WERI-Rb-1 (cell line): ENCODE measurements at places on chromosomes 4 and X.

- no peak for DNase-seq
These were observed 622.9 kb upstream of the DIPK2B start for GRCh38 chrX:45823536-45823935.

- no peak for DNase-seq
These were observed 37.8 kb downstream of the SEPTIN6 start for GRCh38 chrX:119655125-119655524.

DNA sequence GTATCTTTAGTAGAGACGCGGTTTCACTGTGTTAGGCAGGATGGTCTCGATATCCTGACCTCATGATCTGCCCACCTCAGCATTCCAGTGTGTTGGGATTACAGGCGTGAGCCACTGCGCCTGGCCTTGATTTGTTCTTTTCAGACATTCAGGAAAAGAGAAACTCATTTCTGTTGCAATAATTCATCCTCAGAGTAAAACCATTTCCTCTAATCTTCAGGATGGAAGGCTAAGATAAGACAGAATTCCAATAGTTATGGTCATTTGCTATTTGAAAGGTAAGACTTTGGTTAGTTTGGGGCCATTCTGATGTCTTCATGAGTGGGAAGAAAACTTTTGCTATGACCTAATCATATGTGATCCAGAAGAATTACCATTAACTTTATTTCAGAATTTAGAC, 83.0 kb downstream of the LRP2BP start:
- no peak for DNase-seq

GRCh38 chrX:154294791-154295574, at the start of gene TEX28:
TEX28 (minus strand) TSS chrX:154295124; CDS start chrX:154292117, 3,007 bp downstream.
- no peak for DNase-seq

GRCh38 chr4:13612569-13612968, 15.0 kb downstream of the BOD1L1 start:
- no peak for DNase-seq

DNA sequence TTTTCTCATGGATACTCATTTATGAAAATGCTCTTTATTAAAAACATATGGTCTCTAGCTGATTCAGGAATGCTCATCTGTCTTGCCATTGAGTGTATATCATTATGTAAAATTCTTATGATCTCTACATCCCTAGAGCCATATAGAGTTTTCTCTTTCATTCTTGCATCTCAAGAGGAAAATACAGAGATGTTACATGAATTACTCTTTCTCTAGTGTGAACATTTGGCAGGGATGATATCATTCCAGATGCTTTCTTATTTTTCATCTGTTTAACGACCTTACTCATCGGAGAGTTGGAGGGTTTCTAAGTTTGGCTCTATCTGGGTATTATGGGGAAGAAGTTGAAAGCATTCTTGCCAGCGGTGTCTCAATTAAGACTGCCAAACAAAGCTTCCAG, 202.9 kb upstream of the SLC7A11 start:
- DNase-seq = no peak

GRCh38 chr4:167606551-167606950, 372.3 kb upstream of the SPOCK3 start:
- peak; percentile 18 for DNase-seq

DNA sequence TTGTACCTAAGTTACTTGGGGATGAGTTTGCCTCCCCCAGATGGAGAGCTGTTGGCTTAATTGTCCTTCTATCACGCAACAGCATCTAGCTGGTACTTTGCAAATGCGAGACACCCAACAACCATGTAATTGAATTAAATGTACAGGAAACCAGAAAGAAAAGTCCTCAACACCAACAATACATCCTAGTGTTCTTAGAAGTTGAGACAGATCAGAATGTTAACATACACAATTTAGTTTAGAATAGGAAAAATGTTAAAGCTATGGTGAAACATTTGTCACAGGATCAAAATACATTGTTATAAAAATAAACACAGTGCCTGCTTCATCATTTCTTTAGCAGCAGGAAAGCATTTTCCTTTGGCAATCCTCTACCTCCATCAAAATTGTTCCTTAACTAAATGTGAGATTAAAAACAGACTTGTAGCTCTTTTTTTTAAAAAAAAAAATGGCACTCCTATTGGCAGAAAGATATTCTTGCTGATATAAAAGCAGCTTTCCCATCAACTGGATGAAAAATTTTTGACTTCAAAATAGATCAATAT, 163.1 kb upstream of the MID1 start:
- DNase-seq = no peak

GRCh38 chr4:11408233-11408967, 20.3 kb downstream of the HS3ST1 start:
- DNase-seq = peak; percentile 62

- no peak for DNase-seq
These were observed 63.7 kb downstream of the TENM3 start for GRCh38 chr4:182306792-182307507.

DNA sequence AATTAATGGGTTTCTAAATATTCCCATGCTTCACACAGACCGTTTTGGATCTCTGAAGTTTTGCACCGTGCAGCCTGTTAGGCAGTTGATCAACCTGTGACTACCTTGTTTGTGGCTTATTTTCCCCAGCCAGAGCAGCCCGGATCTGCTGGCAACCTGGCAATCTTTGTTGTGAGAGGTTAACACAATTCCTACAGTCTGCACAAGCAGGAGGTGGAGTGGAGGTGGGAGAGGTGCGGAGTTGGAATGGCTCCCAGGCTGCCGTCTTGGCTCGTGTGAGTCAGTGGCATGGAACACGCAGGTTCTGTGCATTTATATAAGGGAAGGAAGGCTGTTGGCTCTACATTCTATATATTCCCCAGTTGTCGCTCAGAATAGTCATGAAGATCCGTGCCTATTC, 70.9 kb upstream of the STOX2 start:
- no peak for DNase-seq

DNA sequence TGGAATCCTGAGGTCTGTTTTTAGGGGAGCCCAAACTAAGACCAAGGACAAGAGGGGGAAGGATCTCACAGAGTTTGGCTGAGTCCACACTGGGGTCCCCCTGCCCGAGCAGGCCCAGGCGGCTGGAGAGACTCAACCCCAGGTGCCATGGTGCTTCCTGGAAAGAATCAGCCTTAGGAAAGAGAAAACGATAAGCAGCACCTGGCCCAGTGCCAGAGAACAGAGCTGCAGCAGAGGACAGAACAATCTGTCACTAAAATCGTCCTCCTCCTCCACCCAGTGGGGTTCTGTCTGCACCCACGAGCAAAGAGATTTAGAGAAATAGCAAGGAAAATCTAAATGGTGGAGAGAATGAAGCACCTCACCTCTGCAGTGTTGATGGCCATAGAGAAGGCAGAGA, 470.5 kb downstream of the BCOR start:
- no peak for DNase-seq

- no peak for DNase-seq
These were observed 88.6 kb upstream of the FRMPD3 start for GRCh38 chrX:107360788-107361360.

DNA sequence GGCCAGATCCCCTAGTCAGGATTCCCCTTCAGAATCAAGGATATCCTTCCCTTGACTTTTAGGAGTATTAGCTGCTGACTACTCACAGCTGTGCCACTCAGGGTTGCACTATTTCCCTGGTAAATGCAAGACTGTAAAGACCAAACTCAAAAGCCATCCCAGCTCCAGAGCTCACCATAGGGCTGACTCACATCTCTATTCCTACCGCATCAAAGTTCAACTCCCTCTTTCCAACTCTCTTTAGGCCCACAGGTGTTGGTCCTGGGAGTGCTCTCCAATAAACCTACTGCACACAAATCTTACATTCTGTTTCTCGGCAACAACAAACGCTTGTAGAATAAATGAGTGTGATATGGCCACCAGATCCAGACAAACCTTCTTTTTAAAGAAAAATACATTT, 109.6 kb downstream of the PPP3CA start:
- no peak for DNase-seq

GRCh38 chr4:184752496-184753275, 18.8 kb upstream of the CENPU start:
- no peak for DNase-seq

- no peak for DNase-seq
These were observed 39.3 kb upstream of the MAN2B2 start for GRCh38 chr4:6535706-6536105.

- DNase-seq = no peak
These were observed 394 bp upstream of the DYNLT3 start for GRCh38 chrX:37847733-37848197.

- no peak for DNase-seq
These were observed 89.9 kb upstream of the TLR2 start for GRCh38 chr4:153594210-153594609.

DNA sequence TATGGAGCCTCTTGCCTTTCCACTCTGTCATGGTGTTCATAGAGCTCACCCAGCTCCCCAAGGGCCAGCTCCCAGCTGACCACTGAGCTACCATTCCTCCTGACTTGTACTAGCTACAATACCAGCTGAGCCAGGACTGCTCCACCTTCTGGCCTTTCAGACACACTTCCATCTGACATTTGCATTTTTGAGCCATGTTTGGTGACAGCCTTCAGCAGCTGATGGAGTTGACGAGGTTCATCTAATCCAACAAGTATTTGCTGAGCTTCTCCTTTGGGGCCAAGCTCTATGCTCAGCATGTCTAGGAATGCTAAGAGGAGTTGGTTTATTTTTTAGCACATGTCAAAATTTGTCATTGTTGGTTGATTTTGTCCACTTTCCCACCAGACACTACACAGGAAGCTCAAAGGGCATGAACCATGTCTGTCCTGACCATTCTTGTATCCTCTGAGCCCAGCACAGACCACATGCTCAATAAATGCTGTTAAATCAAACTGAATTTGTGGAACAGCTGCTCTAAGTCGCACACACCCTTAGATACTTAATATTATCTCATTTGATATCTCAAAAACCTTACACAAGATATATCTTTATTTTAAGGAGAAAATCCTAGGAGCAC, 142.6 kb upstream of the PPARGC1A start:
- peak; percentile 27 for DNase-seq

- no peak for DNase-seq
These were observed 48.5 kb upstream of the CLCN4 start for GRCh38 chrX:10108288-10108687.

DNA sequence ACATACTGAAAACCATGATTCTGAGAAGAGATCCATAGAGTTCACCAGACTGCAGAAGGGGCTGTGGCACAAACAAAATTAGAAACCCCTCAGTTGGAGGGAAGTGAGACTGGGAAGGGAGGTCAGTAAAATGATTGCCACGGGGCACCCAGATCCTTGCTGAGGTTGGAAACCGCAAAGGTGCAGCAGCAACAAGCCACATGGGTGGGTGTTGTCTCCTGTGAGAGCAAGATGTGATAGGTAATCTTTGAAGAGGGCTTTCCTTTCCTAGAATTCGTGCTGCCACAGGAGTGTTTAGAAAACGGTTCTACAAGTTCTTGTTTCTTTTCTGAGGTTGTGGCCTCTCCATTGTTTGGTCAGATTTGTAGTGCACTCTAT, 85.5 kb downstream of the NFKB1 start:
- no peak for DNase-seq

- DNase-seq = peak; percentile 99
These were observed at the start of gene ASMTL for GRCh38 chrX:1452516-1453394. ASMTL (minus strand) TSS chrX:1452909; CDS start chrX:1452840, 69 bp downstream.

- DNase-seq = no peak
These were observed 1752.7 kb downstream of the PCDH7 start for GRCh38 chr4:32472918-32473317.

DNA sequence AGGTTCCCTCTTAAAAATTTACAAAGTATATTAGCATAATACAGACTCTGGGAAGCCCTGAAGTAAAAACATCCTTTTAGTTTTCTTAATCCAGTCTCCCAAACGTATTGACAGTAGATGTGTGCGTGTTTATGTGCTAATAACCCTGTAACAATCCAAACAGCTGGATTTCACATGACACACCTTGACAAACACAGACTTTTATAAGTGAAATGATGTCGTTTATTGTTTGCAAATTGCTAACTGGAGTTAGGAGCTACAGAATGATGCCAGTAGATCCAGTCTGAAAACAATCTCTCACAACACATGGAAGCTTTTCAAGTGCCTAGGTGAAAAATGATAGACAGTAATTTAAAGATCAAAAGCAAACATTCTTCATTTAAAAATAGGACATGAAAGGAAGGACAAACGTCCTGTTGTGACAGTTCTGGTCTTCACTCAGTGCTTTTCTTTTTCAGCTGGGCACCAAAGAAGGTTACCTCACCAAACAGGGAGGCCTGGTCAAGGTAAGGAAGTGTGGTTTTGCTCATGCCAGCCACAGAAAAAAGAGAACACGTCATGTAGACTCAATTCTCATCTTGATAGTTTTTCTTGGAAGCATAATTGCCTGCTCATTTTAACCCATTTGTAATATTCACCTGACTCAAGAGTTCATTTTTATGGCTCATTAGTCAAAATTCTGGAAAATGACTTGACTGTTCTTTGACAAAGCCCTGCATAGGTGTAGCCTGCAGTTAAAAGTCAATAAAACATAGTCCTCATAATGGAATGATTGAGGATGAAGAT, 32.9 kb downstream of the LAMTOR3 start:
- no peak for DNase-seq

DNA sequence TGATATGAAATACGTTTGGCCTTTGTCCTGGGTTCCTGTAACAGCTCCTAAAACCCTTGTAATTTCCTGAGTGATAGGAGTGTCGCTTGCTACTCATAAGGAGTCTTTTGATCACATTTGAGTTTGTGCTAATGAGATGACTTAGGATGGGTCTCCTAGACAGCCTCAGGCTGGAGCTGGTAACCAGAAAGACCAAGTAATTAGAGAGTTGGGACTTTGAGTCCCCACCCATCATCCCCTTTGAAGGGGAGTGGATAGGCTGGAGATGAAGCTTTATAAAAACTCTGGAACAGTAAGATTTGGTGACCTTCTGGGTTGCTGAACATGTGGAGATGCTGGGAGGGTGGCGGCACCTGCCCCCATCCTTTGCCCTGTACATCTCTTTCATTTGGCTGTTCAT, 2.9 kb downstream of the SEC24B start:
- DNase-seq = no peak

- no peak for DNase-seq
These were observed 44.4 kb downstream of the POLR2B start for GRCh38 chr4:57023104-57023503.

DNA sequence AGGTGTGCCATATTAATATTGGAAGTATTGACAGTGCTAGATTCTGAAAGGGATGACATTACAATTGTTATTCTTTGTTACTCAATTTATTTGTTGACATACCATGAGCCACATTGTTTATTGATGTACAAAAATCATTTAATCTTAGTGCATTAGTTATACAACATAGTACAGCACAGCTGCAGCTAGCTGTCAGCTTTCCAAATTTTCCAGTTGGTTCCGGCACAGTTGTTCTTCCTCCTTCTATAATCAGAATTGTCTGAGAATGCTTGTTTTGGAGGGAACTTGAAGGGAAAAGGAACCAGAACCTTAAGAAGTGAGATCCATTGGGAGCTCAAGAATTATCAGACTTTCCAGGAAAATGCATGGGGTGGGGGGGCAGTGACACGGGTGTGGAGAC, 281.4 kb downstream of the ZIC3 start:
- DNase-seq = no peak

DNA sequence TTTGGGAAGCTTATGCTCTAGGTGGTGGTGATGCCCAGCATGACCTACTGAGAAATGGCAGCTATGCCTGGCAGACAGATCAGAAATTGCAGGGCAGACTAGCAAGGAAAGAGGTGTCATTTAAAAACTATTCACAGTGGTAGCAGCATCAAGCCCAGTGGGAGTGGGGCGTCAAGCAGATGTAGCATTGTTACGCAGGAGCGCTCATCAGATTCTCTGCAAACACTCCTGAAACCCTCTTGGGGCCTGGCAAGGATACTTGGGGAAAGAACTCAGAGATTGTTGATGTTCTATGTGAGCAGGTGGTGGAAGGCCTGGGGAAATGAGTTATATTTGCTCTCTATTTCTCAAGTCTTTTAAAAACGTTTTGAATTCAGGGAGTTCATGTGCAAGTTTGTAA, 437.6 kb downstream of the RAPGEF2 start:
- DNase-seq = no peak
